ENCODE measurements at places on chromosomes 16 and 17. TPM values are rescaled to one million over a fixed set of nuclear protein-coding genes. Genes with fewer than 3 reads are reported as not detected.

MPP2 gene
- total RNA-seq, result 24.1 TPM

ABCA6 gene
- total RNA-seq, result 29.4 TPM

CDK3 gene
- 7.5 TPM for total RNA-seq

AATK gene
- 19.9 TPM for total RNA-seq

SEZ6L2 gene
- 37.9 TPM for total RNA-seq

CSH1 gene
- total RNA-seq, result not detected

CCL16 gene
- not detected for total RNA-seq

CDRT15L2 gene
- total RNA-seq, result not detected

FAM171A2 gene
- total RNA-seq, result 52.0 TPM

DNASE1L2 gene
- total RNA-seq, result 1.2 TPM

PARD6A gene
- 6.8 TPM for total RNA-seq

SSTR5 gene
- 2.4 TPM for total RNA-seq

NOTUM gene
- 2.0 TPM for total RNA-seq

SHCBP1 gene
- 7.4 TPM for total RNA-seq

SLC12A3 gene
- not detected for total RNA-seq

GLYR1 gene
- 90.4 TPM for total RNA-seq

CLEC10A gene
- 3.3 TPM for total RNA-seq

SLC2A4 gene
- 5.4 TPM for total RNA-seq

Measured in camera-type eye (tissue), 1 donor.